GF-D8 (cell line): ENCODE measurements at places on chromosomes 7 and 10.

DNA sequence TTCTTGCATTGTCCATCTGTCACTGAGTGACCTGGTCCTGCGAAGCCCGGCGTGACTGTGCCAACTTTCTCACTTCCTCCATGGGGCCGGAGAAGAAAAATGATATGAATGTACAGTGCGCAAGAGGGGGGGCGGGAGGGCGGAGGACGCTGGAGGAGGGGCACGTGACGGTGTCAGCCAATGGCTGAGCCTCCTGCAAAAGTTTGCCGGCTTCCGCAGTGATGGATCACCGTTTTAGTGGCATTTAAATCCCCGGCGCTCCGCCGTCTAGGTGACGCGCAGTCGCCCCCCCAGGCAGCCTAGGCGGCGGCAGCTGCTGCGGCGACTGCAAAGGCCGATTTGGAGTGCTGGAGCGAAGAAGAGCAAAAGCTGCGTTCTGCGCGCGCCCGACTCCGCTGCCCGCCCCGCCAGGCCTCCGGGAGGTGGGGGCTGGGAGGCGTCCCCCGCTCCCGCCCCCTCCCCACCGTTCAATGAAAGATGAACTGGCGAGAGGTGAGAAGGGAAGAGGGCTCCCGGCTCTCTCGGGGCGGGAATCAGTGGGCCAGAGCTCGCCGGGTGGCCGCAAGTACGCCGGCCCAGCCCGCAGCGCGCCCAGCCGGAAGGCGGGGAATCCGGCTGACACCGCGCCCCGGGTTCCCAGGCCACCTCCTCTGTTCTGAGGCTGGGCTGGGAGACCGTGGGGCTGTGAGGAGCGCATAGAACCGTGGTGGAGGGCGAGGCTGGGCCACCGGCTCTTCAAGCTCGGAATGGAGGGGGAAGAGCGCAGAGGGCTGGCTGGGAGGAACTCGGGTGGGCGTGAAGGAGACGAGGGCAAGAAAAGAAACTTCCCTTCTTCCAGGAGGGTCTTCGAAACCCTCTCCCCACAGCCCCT, at the start of gene HOXA1:
TSS of gene HOXA1 (minus strand) at position 104 of the 871 bp plus-strand sequence. CDS start at position 16, 88 bp downstream.
- peak; percentile 80 for DNase-seq

- DNase-seq: no peak
Measured at GRCh38 chr7:151427705-151428377, 12.1 kb downstream of the CRYGN start.

- no peak for DNase-seq
Measured at GRCh38 chr10:113047151-113047550, 97.1 kb downstream of the TCF7L2 start.

DNA sequence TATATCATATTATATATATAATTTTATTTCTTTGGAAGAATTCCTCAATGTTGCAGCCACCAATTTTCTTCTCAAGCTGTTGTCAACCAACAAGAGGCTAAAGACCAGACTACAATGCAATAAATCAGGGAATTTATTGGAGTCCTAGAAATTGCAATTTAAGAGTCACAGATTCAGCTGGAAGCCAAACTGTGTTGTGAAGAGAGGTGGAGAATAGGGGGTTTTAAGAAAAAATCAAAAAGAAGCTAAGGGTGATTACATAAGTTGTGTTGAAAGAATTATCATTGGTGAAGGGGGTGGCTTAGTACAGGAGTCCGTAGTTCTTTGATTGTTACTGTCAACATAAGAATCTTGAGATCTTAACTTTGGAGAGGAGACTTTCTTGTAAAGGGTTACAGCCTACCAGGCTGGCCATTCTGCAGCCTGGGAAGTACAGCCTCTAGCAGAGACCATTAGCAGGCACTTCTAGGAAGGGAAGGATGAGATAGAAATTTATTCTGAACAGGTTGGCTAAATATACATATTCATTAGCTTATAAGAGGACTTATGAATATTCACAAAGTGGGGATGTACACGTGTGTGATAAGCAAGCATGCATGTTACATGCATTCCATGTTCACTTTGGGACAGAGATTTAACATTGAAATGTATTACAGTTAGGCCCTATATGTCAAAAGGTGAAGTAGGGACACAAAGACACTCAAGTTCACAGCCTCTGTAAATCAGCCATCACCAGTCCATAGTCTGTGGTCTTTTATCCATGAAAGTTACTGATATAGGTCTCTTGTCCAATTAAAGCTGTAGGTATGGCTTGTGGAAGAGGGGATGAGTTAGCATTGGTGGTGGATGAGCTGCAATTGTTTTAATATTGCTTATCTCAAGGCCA, 8.3 kb upstream of the TMEM168 start:
- DNase-seq: no peak

DNA sequence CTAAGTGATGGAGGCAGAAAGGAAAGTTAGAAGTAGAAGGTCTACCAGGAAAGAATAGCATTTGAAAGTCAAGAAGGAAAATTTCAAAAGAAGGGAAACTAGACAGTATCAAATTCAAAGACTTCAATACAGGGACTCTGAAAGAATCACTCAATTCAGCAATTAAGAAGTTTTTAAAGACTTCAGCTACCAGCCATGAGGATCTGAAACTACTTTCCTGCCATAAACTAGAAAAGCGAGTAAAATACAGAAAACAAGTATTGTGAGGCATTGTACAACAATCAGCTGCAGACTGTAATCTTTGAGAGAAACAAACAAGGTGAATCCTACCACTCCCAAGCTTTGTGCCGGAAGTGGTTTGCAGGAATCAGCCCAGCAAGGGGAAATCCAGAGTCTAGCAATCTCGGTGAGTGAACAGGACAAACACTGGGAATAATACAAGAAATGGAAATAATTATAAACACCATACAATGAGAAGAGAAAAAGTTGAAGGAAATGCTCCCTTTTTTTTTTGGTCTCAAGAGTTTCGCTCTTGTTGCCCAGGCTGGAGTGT, 62.4 kb downstream of the ARHGAP12 start:
- DNase-seq: no peak

- no peak for DNase-seq
Measured at GRCh38 chr10:116993610-116994009, 11.4 kb downstream of the SHTN1 start.

GRCh38 chr7:26550492-26550891, 258.8 kb downstream of the SNX10 start:
- DNase-seq: no peak

DNA sequence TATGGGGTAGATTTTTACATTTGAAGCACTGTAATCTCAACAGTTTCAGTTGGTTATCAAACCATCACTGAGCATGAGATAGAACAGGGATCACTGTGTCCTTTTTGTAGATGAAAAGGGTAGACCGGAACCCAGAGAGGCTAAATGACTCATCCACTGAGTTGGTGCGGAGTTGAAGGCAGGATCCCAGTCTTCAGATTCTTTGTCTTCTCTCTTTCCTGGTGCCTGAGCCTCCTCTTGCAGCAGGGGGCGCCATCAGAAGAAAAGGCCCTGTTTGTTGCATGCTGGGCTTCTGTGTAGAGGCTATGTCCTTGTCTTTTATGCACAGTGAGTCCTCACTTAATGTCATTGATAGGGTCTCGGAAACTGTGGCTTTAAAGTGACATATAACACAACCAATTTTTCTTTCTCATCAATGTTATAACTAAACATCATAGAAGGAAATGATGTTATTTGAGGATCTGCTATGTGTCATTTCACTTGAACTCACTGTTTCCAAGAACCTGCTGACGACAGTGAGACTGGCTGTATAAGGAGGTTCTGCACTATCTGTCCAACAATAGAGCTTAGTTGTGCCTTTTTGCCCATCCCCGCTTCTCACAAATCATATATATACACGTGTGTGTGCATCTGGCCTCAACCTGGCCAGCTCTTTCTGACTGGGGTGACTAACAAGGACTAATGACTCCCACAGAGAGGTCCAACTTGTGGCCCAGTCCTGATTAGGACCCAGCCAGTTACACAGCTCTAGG, 14.3 kb downstream of the ZNF282 start:
- no peak for DNase-seq

GRCh38 chr10:53025172-53025711, 252.7 kb upstream of the MBL2 start:
- no peak for DNase-seq

- no peak for DNase-seq
Measured at GRCh38 chr10:44334621-44335184, 50.2 kb downstream of the CXCL12 start.

DNA sequence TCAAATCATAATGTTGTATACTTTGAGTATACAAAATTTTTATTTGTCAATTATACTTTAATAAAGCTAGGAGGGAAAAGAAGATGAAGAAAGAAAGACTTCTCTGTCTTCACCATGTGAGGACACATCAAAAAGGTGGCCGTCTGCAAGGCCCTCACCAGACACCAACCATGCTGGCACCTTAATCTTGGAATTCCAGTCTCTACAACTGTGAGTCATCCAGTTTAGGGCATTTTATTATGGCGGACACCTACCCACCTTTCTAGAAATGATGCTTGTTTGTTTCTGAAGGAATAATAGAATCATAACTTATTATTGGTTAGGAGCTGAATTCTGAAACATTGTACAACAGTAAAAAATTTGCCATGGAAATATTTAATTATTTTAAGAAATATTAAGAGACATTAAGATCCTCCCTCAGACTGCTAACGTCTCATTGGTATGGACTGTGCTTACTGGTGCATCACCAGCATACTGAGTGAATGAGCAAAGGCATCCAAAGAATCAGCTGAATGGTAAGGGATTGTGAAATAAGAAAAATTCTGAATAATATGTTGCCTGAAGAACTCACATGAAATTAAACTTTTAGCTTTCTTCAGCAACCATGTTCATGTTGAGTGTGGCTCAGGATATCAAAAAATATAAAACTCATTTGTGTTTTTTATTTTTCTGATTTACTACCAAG, 536.6 kb downstream of the HTR7 start:
- DNase-seq: no peak

- no peak for DNase-seq
Measured at GRCh38 chr7:36280840-36281812, 108.5 kb upstream of the ANLN start.

DNA sequence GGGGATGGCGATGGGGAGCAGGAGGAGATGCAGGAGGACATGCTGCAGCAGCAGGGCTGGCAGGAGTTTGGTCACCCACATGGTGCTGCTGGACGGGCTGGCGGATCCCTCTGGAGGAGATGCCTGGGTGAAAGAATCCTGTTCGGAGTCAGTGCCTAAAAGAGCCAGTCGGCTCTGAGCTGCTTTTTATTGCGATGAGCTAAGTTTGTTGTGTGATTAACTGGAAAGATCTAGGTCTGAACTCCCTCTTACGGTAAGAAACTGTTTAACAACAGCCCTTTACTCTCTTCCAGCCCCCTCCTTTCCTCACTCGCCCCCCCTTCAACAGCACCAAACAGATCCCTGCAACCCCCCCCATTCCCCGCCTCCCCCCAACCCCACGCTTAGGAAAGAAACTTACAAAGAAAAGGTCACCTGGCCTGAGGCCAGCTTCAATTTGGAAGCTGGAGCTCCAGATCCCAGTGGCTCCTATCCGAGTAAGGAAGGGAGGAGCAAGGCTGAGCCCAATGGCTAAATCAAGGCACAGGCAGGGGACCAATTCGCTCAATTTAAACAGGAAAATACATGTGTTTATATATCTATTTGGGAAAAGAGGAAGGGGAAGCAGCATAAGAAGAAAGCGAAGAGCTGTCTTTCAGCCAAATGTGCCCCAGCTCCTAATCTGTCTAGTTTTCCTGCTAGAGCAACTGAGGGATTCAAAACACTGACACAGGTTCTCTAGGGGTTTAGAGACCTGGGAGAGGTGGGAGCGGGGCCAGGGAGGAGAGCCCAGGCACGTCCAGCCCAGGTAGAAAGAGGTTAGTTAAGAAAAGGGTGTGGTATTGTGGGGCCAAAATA, at the start of gene HGF:
TSS of gene HGF (minus strand) at position 157 of the 837 bp plus-strand sequence. CDS start at position 81, 76 bp downstream.
- DNase-seq: peak; percentile 42

DNA sequence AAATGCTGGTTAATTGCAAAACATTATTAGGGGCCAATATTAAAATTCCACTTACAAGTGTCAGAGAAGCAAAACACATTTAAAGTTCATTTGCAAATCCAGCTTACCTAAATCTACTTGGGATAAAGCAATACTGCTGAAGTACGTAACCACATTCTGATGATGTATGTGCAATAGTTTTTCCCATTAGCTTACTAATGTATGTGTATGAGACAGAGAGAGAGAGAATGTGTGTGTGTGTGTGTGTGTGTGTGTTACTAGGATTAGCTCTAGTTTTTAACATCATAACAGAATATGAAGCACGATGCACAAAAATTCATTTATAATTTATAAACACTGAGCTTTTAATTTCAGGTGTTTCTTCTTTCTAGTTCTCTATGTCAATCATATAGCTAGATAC, 1074.2 kb upstream of the C7orf33 start:
- DNase-seq: no peak

- DNase-seq: no peak
Measured at GRCh38 chr7:159049266-159050025, 95.2 kb downstream of the VIPR2 start.

DNA sequence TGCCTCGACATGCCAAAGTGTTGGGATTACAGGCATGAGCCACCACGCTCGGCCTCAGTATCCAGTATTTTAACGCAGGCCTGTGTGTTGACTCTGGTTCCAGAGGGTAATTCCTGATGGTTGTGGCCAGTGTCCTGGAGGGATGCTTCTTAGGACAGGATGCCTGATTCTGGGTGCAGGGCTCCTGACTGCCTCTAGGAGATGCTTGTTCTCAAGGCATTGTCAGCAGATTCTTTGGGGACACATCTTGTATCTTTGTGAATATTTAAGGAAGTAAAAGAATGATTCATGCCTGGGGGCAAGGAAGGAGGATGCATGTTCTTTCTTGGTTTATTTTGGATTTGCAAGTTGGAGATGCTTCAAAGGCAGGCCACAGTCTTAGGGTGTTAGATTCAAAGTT, 2.2 kb downstream of the ZDHHC4 start:
- peak; percentile 15 for DNase-seq

GRCh38 chr7:66403564-66403963, 198.4 kb downstream of the TPST1 start:
- DNase-seq: no peak

GRCh38 chr10:103599211-103599610, 105.7 kb downstream of the NEURL1 start:
- no peak for DNase-seq

DNA sequence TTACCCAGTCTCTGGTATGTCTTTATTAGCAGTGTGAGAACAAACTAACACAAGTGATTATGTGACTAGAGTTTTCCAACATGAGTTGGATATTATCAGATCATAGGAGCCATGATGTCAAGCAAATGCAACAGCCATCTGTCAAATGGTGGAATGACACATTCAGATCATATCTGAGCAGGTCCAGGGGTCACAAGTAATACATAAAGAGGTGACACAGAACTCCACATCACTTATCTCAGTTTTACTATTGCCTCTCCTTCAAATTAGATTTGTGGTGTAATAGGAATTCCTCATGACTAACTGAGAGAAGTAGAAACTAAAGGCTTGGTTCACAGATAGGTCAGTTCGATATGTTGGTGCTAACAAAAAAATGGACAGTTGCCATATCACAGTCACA, 12.2 kb upstream of the SAMD9L start:
- no peak for DNase-seq

- peak; percentile 51 for DNase-seq
Measured at GRCh38 chr7:50307368-50308032, 3.0 kb downstream of the IKZF1 start.

- no peak for DNase-seq
Measured at GRCh38 chr10:102410429-102411073, 8.0 kb downstream of the PSD start.

- no peak for DNase-seq
Measured at GRCh38 chr7:149853157-149853556, 15.0 kb downstream of the ZNF862 start.
